ENCODE measurements at places on chromosomes 16 and 17.

GRCh38 chr17:70187383-70187782, 18.1 kb downstream of the KCNJ2 start:
- no peak for DNase-seq

- DNase-seq, result peak; percentile 31
These were observed 74.0 kb upstream of the CREBBP start for GRCh38 chr16:3954411-3954921.

GRCh38 chr17:66313995-66314659, 11.7 kb downstream of the PRKCA start:
- no peak for DNase-seq

- no peak for DNase-seq
These were observed 125.4 kb downstream of the MGAT5B start for GRCh38 chr17:76993651-76994050.

DNA sequence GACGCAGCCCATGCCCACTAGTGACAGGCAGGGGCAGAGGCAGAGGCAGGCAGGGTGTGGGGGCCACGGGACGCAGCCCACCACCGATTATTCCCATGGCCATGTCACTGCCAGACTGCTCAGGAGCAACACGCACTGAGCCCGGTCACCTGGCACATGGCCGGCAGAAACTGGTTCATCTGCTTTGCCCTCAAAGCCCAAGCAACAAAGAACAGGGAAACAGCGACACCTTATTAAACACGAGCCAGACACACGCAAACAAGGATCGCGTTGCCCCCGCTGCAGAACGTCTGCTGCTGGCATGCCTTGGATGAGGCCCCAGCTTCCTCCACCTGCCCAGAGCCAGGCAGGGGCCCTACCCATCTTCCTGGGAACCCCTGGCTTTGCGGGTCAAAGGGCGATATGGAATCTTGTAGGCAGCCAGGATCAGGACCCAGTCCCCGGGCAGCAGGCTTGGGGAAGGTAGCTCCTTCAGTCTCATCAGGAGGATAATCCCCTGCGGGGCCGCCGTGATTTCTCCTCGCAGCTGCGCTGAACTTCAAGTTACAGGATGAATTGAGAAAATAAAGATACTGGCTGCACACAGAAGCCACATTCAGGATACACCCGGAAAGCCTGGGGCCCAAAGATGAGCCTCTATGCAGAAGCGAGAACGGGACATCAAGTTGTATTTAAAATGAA, 4.8 kb downstream of the TBC1D16 start:
- DNase-seq, result peak; percentile 50

DNA sequence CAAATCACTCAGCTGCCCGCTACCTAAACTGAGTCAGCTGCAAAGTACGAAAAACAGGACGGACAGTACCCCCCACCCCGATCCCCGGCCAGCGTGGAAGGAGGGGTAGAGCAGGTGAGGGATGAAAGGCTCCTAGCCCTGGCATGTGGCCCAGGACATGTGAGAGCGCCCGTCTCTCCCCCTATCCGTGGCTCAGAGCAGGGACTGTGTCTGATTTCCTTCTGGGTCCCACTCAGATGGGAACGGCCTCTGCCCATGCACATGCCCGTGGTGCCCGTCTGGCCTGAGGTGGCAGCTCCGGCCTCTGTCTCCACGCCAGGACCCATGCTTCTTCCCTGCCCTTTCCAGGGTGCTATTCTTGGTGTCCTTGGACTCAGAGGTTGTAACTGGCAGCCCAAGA, 30.2 kb upstream of the RASD1 start:
- DNase-seq, result no peak

GRCh38 chr16:81237282-81237681, 1.2 kb upstream of the BCO1 start:
- DNase-seq, result no peak

DNA sequence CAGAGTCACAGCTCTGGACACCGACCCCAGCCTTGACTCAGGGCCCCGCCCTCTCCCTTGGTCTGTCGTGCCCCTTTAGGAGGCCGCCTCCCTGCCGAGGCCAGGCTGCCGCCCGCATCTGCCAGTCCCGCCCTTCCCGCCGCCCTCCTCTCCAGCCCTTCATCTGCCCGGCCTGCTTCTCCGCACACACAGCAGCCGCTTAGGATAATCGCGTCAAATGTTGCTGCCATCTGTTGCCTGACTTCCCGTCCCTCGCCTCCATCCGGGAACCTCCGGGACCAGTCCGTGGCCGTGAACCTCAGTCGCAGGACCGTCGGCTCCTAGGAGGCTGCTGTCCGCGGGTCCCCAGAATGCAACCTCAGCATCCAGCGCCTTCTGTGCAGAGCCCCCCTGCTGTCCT, 11.9 kb downstream of the GSE1 start:
- DNase-seq, result no peak

- DNase-seq, result no peak
These were observed 12.8 kb upstream of the CCL8 start for GRCh38 chr17:34306466-34306865.

GRCh38 chr16:1156983-1157638, 4.2 kb downstream of the CACNA1H start:
- DNase-seq, result no peak

DNA sequence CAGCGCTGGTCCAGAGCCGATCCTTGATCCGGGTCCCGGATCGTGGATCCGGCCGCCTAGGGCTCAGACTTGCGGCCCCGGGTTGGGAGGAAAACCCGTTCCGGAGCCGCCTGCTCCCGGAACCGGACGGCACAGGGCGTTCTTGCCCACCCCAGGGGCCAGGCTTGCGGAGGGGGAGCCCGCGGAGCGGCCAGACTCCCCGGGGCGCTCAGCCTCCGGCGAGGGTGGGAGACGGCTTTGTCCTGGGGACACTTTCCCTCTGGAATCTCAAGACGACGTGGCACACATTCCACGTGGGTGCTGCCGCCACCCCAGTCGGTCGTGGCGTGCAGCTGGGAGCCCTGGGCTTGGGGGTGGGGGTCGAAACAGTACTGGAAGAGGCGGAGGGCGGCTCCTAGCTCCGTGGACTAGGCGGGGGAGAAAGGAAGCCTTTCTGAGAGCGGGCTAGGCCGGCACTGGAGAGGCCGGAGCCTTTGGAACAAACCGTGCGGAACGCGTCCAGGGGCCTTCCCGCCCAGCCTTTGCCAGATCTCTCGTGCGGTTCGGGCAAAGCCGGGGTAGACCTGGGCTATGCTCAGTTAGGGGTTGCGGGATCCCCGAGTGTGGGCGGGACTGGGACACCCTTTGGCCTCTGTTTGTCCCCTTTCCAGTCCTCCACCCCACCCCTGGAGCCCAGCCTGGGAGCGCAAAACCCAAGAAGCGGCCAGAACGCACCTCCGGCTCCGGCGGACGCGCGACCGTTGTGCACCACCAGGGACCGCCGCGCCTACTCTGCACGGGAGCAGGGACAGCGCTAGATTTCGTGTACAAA, 26.5 kb downstream of the SREBF1 start:
- no peak for DNase-seq

DNA sequence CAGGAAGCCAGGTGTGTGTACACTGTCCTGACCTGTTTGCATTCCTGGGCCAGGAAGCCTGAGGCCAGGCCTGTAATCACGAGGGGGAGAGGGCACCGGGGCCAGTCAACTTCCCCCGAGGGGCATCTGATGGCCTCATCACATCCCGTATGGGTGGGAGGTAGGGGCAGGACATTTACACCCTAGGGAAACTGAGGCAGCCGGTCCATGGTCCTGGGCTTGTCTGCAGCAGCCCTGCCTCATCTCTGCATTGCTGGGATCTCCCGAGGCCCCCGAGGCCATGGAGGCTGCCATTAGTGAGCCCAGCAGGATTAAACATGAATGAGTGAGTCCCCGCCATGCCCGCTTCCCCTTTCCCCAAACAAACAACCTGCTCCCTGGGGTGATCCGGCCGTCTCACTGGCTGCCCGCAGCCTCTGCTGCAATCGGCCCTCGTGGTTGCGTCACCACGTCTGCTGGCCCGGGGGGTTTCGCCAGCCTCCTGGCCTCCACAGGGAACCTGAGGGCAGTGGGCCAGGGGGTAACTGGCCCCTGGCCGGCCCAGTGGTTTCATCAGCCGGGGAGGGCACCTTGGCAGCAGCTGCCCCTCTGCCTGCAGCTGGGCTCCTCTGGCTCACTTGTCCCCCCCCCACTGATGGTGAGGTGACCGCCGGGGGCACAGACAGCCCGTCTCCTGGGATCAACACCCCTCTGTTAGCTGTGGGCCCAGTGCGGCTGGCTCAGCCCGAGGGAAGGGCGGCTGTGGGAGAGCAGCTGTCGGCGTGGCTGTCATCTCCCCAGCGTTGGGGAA, 88.3 kb upstream of the GSE1 start:
- peak; percentile 94 for DNase-seq

- DNase-seq, result no peak
These were observed 40.8 kb downstream of the SPOP start for GRCh38 chr17:49637050-49637449.

GRCh38 chr16:81174644-81175324, 63.7 kb upstream of the BCO1 start:
- DNase-seq, result no peak

DNA sequence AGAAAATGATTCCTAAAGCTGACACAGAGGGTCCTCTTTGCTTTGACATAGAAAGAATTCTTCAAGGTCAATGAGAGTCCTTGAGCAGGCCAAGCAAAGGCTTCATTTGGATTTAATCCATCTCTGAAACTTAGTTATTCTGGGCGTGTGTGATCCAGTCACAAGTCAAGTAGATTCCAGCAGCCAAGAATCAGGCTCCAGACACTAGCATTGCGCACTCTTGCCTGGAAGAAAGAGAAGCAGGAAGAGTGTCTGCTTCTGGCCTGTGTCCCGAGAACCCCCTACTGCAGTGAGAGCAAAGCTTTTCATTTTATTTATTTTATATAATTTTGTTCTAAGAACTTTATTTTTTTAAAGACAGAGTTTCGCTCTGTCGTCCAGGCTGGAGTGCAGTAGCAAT, 88.2 kb upstream of the CACNG5 start:
- no peak for DNase-seq

- no peak for DNase-seq
These were observed 13.1 kb downstream of the MAP2K6 start for GRCh38 chr17:69427486-69428197.

DNA sequence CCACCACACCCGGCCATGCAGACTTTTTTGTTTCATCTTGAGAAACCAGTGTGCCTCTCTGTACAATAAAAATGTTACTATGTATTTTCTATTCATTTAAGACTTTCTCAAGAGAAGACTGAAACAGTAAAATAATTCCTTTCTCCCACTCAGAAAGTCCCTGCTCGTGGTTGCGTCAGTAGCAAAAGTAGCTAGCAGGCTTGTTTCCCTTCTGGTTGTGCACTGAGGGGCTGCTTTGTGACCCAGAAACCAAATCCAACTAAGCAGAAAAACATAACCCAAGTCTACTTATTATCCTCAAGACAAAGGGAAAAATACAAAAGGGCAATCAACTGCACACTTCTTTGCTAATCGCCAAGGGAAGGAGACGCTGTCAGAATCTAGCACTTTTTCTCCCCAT, 3.4 kb upstream of the PNPO start:
- DNase-seq, result peak; percentile 16

DNA sequence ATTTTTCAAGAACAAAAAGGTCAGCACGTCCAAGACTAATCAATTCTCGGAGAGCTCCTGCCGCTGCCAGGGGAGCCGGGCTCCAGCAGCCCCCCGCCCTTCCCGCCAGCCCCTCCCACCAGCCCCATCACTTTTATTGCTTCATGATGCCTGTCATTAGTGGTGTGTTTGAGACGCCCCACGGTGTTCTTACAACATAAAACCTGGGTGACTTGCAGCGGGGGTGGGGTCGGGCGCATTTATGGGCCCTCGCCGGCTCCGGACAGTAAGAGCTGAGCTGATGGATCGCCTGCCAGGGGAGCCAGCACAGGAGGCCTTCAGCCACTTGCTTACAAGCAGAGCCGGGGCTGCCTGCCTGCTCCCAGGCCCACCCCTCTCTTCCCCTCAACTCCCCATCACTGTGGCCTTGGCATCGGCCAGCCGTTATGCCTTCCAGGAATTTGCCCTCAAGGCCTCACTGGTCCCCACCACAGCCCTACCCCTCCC, 82.9 kb upstream of the CBX4 start:
- no peak for DNase-seq

DNA sequence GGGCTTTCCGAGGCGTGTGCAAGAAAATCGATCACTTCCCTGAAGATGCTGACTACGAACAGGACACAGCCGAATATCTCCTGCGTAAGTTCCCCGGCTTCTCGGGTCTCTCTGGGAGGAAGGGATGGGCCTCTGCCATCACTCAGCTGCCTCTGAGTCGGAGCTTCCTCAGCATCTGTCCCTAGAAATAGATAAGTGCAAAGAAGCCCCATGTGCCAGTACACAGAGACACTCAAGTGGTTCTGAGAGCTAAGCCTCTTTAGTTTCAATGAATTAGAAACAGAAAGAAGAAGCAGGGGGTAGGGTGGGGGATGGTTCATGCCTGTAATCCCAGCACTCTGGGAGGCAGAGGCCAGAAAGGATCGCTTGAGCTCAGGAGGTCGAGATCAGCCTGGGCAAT, 90.6 kb downstream of the CACNG3 start:
- DNase-seq, result peak; percentile 16

- no peak for DNase-seq
These were observed 96.6 kb upstream of the SMIM36 start for GRCh38 chr17:55607731-55608341.

- DNase-seq, result peak; percentile 72
These were observed 82.6 kb downstream of the HIC1 start for GRCh38 chr17:2137342-2138098.

- DNase-seq, result peak; percentile 40
These were observed 16.6 kb upstream of the ERN1 start for GRCh38 chr17:64146418-64147109.

DNA sequence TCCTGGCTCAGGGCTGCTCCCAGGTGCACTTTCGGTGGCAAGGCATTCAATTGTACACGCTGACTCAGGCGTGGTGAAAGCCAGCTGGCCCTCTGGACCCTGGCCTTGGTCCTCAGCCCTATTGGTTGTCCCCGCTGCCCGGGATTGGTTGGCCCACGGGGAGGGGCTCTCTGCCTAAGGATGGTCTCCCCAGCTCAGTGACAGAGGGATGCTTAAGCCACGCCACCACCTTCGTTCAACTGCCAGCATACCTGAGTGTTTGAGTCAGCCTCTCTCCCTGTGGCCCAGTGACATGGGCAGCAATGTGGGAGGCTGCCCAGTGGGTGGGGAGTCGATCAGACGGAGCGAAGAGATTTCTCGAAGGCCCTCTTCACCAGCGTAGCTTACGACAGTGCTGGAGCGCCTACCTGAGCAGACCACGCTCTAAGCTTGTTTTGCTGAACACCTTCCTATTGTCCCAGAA, 30.3 kb downstream of the IRF8 start:
- no peak for DNase-seq

DNA sequence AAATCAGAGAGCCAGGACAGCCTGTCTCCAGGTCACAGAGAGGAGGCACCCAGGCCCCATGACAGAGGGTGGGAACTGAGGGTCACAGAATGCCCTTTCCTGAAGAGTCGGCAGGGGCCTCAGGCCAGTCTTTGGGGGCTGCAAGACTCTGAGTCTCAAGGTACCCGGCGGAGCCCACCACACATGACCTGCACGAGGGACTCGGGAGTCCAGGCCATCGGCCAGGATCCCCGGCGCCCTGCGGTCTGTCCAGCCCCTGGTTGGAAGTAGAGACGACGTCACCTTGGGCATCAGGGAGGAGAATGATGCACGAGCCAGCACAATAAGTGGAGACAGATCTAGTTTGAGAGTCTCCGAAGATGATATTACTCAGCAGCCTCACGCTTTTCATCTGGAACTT, 234.7 kb upstream of the SDK2 start:
- DNase-seq, result no peak

- no peak for DNase-seq
These were observed 59.6 kb upstream of the ENPP7 start for GRCh38 chr17:79671085-79671694.

Measured in MV-4-11 (cell line).